ENCODE measurements at places on chromosomes 12 and 14.

DNA sequence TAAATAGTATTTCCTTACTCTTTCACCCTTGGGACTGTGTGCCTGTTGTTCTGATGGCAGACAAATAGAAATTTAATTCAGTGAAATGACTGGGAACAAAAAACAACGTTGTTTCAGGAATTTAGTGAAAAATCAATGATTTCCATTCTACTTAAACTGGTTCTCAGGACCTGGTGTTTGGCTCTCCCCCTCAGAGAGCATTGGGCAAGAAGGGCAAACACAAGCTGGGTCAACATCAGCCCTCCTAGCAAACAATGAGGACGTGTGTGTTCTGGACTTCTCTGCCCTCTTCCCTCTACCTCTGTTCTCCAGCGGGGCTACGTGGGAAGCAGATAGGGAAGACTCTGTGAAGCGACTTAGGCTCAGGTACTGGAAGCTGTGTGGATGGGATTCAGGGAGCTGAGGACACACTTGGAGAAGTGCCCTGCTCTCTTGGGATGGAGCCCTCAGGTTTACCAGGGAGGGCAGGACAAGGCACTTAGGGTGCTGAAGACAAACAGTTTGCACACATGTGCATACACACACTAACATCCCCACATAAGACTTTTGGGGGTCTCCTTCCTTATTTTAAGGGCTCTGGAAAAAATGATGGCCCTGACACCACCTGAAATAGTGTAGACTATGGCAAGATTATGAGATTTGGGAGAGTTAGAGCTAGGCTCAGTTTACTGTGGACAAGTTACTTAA, 7.6 kb upstream of the SERPINA1 start:
- no peak for DNase-seq

- no peak for DNase-seq
These were observed 17.4 kb upstream of the ZDHHC17 start for GRCh38 chr12:76746516-76746915.

DNA sequence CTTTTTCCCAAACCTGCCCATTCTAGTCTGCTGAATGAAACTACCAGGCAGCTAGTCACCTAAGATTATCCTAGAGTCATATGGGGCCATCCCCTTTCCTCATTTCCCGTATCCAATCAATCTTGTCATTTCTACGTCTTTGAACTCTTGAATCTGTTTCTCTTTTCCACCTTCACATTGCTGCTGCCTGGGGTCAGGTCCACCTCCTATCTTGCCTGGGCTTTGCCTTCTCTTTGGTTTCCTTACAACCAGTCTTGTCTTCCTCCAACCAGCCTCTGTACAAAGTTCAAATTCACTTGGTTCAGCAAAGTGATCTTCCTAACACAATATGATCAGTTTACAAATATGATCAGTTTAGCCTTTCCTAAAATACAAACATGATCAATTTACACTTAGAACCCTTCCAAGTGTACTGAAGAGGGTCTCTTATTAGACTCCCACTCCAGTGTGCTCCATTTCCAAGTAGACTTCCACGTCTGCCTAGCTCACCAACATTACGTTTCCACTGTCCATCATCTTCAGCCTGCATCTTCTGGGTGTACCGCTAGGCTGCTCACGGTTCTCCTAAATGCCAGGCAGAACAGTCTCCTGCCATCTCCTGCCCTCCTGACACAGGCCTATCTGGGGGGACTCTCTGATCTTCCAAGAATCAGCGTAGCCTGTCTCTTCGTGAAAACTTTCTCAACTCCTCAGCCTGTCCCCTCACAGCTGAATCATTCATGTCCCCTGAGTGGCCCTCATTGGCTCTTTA, 4.1 kb upstream of the ACVR1B start:
- DNase-seq, result no peak

DNA sequence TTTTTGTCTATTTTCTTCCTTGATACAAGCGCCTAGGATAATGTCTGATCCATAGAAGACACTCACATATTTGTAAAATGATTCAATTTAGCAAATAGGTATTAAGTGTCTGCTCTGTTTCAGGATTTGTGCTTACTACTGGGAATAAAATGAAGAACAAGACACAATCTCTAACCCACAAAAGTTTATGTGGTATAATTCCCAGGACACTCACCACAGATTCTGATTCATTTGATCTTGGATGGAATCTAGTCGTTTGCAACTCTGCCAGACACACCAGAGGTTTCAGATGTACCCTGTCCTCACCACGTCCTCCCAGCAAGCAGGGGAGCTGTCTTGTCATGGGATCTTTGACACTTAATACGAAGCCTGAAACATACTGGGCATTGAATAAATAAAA, 208.3 kb downstream of the LRIG3 start:
- no peak for DNase-seq

- DNase-seq, result no peak
These were observed 10.6 kb upstream of the NINJ2 start for GRCh38 chr12:673849-674248.
